Right lung (tissue), 10 donors: ENCODE measurements at places on chromosomes 2 and 18.

DNA sequence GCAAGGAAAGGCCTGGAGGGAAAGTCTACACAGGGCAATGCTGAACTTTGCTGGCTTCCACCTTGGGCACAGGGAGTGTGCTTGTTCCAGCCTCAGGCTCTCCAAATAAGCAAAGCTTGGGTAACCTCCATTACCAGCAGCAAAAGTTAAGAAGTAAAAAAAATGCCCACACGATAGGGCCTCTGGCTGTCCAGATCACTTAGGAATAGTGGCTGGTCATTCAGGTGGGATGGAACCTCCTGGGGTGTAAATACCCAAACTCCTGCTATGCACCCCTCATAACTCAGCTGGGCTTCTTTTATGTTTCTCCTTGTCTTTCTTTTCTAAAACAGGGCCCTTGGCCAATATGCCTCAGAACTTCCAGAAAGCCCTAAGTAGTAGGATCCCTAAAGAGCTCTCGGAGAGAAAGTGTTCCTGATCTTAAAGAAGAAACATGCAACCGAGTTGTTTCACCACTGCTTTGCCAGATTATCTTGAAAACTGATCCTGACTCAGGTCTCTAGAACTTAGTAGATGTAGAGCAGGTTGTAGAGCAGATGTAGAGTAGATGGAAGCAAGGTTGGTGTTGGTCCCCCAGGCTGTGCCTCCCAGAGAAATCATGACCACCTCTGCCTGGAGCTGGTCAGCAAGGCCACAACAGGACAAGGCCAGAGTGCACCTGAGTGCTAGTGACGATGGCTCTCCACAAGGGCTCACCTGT, 2.0 kb upstream of the OSR1 start:
- no peak for DNase-seq

GRCh38 chr2:239985356-239985755, 39.8 kb downstream of the NDUFA10 start:
- no peak for DNase-seq

DNA sequence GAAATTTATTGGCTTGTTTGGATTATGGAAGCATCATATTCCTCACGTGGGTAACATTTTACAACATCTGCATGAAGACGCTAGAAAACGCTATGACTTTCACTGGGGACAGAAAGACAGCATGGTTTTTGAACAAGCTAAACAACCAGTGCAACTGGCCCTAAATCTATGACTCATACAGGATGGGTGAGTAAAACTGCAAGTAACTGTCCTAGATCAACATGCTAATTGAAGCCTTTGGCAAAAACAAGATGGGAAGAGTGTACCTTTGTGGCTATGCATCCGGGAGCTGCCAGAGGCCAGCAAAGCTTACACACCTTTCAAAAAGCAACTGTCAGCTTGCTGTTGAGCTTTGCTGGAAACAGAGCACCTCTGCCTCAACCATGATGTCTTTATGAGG, 1096.0 kb upstream of the DDX18 start:
- DNase-seq, result no peak

DNA sequence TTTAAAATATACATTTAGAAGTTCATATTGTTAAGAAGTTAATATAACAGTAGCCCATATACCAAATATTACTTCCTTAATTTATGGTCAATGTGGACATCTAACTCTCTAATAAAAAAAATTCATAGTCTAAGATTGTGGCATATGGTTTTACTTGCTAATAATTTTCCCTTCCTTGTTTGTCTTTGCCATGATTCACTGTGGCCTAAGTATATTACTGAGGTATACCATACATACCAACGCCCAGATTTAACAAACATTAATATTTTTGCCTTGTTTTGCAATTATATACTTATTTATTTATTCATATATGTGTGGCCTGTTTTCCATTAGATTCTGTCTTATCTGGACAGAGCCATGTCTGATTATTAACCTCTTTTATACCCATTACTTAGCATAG, 54.6 kb upstream of the CCDC150 start:
- DNase-seq, result no peak

- DNase-seq, result no peak
Observed at GRCh38 chr2:132497591-132497990, 81.0 kb downstream of the GPR39 start.

DNA sequence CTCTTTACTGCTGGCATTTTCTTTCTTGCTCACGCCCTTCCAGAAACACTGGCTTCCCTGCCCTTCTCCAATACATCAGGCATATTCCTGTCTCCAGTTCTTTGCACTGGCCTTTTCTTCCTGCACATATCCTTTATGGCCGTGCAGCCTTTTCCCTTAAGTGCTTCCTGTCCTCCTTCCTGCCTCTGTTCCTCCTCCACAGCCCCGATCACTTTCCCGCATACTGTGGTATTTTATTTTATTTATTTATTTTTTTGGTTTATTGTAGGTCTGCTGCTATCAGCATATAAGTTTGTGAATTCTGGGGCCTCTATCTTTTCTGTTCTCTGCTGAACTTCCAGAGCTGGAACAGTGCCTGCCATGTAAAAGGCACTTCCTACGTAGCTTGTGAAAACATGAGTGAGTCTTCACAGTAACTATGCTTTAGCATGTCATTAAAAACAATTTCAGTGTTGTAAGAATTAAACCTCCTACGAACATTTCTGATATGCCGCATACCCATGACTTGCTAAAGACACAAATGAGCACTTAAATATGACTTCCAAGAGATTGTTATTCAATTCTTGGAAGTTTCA, 289.1 kb downstream of the TRIB2 start:
- DNase-seq, result no peak

GRCh38 chr18:67875944-67876343, 359.4 kb upstream of the DSEL start:
- DNase-seq, result no peak

DNA sequence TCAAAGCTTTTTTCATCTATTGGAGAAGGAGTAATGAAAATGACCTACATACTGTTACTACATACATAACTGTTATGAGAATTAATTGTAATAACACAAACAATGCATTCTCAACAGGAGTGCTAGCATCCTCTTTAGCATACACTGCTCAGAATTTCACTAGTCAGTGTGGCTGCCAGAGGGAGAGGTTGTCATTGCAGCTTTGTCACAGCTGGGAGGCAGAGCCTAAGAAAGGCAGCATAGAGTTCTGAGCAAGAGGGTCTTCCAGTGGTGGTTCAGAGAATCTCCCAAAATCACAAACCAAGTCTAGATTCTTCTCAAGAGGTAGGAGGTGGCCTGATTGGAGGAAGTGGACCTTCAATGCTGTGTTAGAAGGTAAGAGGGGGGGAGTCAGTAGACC, 286.7 kb upstream of the CYRIA start:
- no peak for DNase-seq

GRCh38 chr2:130823171-130823885, 13.4 kb upstream of the ARHGEF4 start:
- DNase-seq, result no peak

DNA sequence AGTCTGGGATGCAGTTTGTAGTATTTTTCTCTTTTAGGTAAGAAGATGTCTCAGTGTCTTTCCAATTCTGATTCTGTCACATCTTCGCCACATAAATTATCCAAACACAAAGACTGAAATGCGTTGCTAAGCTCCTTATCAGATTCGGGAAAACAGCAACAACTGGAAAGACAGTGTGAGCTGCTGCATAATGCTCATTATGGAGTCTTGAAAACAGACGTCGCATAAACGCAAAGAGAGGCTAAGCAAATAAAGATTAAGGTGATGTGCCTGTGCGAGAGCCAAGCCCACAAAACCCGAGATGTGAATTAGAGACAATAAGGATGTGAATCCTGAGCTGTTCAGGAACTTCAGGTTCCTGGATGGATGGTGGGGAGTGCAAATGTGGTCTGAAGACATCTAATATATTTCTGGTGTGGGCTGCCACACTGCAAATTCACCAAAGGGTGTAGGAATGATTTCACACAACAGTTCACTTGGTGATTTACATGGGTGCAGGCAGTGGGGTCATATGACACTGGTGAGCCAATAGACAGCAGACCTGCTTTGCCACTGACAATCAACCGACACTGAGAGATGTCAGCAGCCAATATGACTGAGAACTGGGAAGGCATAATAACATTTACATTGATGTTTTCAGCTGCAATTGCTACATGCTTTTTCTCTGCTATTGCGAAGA, 195.8 kb downstream of the MTX2 start:
- no peak for DNase-seq

GRCh38 chr2:37575780-37576179, 95.7 kb downstream of the CDC42EP3 start:
- DNase-seq, result no peak

GRCh38 chr2:623130-623922, 53.9 kb downstream of the TMEM18 start:
- DNase-seq, result no peak

- DNase-seq, result peak; percentile 55
Observed at GRCh38 chr18:34710458-34710914, 388 bp downstream of the DTNA start.

DNA sequence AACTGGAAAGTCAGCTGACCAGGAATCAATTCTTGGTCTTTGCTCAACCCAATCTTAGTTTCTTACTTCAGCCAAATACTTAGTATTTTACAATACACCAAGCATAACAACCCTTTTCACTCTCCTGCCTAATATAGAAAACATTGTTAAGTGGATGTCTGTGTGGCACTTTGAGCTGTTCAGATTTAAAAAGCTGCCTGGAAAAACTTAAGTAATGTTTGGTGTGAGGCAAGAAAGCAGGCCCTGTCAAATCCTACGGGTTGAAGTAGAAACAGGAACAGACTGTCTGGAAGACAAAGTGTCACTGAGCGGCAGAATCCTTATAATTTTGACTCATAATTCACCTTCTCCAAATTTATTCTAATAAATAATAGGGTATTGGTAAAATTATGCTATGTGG, 37.1 kb upstream of the FRZB start:
- no peak for DNase-seq

DNA sequence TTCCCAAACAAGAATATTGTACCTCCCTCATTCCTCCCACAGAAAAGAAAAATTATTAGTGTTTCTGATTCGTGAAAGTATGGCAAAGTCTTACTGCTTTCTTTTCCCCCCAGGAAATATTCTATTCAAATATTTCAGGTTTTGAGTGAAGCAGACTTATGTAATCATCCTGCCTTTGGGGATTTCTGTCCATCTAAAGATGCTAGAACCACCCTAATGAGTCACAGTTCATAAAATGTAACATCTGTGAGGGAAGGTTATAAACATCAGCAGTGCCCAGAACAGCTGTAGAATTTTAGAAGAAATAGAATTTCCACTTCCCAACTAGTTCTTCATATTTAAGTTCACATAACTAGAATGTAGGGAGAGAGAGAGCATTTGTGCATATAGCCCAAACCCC, 39.0 kb downstream of the EEF1B2 start:
- DNase-seq, result no peak

GRCh38 chr2:27606611-27607010, 22.2 kb downstream of the CCDC121 start:
- DNase-seq, result no peak

GRCh38 chr18:36702401-36703013, 126.3 kb downstream of the TPGS2 start:
- DNase-seq, result no peak

DNA sequence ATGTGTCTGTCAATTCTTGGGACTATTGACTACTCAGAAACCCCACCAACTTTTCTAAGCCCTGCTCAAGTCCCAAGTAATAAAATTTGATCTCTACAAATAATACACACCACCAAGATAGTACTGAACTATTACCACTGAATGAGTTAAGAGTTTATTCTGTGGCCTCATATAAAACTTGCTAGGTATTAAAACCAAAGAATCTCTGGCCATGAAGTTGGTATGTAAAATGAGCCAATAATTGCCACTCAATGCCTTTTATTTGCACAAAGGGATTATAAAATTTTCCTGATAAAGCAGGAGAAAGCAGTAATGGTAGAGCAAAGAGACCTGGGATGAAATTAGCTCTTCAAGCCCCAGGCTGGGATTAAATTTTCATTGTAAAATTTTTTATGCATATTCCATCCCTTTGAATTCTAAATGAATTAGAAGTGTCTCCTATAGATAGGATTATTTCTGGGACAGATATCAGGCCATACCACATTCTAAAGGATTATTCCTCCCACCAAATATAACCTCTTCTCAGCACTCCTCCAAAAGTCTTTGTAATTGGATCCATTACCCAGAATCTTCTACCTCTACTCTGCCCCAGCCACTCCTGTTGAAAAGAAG, 450.5 kb upstream of the ACVR2A start:
- no peak for DNase-seq

DNA sequence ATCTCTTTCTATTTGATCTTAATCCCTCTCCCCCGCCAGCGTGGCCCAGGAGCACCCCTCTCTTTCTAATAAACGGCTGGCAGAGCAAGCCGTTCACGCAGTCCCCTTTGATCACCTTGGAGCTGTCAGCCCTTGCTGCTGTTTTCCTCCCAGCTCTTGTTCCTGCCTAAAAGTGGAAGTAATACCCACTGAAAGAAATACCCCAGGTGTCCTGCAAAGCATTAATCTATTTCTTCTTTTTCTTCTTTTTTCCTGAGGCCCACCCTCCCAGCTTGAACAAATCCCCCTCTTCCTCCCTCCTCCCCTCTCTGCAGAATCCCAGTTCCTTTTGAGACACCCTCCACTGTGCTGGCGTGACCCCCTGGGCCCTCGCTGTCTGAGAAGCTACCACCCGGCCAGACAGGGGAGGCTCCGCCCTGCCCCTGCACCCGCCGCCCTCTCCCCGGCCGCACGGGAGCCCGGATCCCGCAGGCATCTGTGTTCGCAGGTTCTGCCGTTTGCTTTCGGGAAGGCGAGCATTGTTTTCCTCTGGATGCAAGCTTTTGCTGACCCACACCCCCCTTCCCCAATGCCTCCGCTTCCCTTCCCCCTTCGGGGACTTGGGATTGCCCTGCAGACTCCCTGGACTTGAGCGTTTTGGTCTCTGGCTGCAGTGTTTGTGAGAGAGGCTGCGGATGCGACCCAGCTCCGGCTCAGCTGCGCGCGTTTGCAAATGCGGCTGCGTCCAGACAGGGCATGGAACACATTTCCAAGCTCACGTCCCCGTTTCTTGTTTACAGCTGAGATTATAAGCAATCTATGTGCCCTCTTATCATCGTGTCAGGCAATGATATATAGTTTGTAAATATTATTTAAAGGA, 631.5 kb downstream of the NYAP2 start:
- DNase-seq, result peak; percentile 82

DNA sequence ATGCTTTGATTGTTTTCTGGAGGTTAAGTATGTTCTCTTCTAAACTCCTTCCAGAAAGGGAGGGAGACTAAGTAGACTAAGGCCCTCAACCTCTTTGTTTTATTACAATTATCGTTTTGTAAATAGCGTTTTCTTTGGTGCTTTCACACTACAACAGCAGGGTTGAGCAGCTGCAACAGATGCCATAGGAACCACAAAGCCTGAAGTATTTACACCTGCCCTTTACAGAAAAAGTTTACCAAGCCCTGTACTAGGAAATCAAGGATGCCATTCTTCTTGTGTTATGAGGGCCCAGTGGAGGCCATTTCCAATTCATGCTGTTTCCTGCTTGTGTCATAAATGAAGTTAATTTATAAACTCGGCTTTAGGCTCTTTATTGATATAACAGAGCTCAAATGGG, 914.8 kb downstream of the DCDC2C start:
- no peak for DNase-seq
